Smooth muscle cell of the brain vasculature (primary cell): ENCODE measurements at places on chromosomes 3 and 15.

GRCh38 chr3:33821989-33822388 lies 23.6 kb downstream of the PDCD6IP start:
- DNase-seq, result no peak

GRCh38 chr3:100489118-100489517 lies 3.3 kb upstream of the TMEM45A start:
- DNase-seq, result no peak

GRCh38 chr3:31544634-31545033 lies 11.9 kb downstream of the STT3B start:
- DNase-seq, result no peak

GRCh38 chr3:151315136-151315535 lies 1.5 kb downstream of the GPR87 start:
- DNase-seq, result no peak

- DNase-seq, result no peak
Observed at GRCh38 chr15:95492388-95493070, 838.0 kb upstream of the NR2F2 start.

GRCh38 chr3:100001526-100002270 lies 112.6 kb downstream of the FILIP1L start:
- no peak for DNase-seq
